ENCODE measurements at places on chromosomes 7 and 10. TPM values are rescaled to one million over a fixed set of nuclear protein-coding genes. Genes with fewer than 3 reads are reported as not detected.

DNA sequence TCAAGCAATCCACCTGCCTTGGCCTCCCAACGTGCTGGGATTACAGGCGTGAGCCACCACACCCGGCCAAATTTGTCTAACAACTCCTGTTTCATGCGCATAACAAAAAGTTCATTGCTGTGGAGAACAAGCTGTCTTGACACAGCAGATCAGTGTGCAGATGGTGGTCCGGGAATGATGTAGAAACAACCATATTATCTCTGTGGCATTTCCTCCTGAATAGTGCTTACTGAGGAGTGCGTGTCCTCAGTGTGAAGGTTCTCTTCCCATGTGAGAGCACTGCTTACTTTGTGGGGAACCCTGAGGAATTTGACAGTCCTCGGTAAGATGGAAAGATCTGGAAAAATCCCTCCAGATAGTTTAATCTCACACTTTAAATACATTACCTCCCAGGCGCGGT lies 30.3 kb upstream of the ZNF438 start:
- no peaks in the 10 kb centered on the region for H3K4me1 ChIP-seq
- no peaks in the 10 kb centered on the region for H3K36me3 ChIP-seq
- H3K27me3 ChIP-seq: peaks cover 6% of the 10 kb centered on the region
- H3K4me3 ChIP-seq: no peak overlapping the region
- DNase-seq: no peak

The NPFFR1 gene
- polyA plus RNA-seq: not detected

DNA sequence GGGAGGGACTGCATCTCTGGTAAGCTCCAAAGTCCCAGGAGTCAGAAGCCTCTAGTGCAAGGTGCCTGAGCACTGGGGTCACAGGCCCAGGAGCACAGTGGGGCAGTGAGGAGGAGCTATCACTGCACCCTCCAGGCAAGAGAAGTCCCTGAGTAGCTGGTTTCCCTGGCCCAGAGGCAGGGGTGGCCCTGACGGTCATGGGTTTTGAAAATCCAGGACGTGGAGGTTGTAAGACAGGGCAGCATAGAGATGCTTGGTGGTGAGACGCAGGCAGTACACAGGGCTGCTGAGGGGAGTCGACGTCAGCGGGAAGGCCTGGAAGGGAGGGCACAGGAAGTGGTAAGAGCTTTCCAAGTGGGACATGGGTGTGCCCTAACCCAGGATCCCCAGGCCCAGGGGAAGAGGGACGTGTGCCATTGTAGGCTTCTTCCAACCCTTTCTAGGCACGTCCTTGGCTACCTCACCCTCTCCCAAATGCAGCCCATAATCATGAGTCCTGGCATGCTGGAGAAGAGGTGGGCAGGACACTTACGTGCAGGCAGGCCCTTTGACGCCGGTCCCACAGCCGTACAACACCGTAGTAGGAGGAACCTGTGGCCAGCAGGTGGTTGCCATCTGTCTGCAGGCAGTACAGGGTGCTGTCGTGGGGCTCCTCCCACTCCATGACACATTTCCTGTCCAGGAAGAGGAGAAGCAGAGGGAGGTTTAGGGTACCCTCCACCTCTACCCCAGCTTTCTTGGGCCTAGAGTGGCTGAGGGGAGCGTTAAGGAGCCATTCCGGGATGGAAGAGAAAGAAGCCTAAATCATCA lies 23.2 kb downstream of the DPCD start:
- H3K4me3 ChIP-seq: no peak overlapping the region
- H3K27ac ChIP-seq: peak overlapping the region; percentile 55
- no peaks in the 10 kb centered on the region for H3K27me3 ChIP-seq
- peaks cover 5% of the 10 kb centered on the region for H3K36me3 ChIP-seq
- DNase-seq: no peak

DNA sequence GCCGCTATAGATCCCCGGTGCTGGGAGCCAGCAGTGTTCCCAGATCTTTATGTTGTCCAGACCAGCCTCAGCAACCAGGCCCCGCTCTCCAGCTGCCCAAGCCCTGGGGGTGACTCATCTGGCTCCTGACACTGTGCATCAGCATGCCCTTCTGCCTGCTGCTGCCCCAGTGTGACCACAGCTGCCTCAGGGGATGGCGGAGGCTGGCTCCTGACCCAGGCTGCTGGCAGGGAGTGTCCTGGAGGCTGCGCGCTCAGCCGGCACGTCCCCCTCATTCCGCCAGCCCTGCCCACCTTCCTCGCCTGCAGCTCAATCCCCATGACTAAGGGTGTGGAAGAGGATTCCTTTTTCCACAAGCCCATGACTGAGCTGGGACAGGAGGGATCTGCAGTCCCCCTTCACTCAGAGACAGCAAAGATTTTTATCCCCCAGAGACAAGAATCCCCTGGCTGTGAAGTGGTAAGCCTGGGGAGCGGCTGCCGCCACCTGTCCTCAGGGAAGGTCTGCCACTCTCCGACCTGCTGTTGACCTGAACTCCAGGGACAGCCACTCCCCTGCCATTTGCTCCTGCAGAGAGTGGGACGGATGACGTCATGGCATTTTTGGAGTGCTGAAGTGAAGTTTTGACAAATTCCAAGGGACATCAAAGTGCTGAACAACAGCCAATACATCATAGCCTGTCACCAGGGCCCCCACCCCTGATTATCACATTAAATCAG lies 182.8 kb upstream of the BMPER start:
- no peak overlapping the region for H3K27ac ChIP-seq
- peaks cover 6% of the 10 kb centered on the region for H3K36me3 ChIP-seq
- H3K4me1 ChIP-seq: peaks cover 18% of the 10 kb centered on the region
- H3K4me3 ChIP-seq: no peak overlapping the region
- DNase-seq: no peak

- no peaks in the 10 kb centered on the region for H3K36me3 ChIP-seq
- H3K4me3 ChIP-seq: no peak overlapping the region
- H3K27me3 ChIP-seq: no peaks in the 10 kb centered on the region
- H3K27ac ChIP-seq: no peak overlapping the region
- DNase-seq: no peak
These were observed 57.0 kb downstream of the SHTN1 start for GRCh38 chr10:116947841-116948529.
